ENCODE measurements at places on chromosomes 5 and 9.

GRCh38 chr9:128627127-128627715 is 29.4 kb downstream of the DYNC2I2 start:
- DNase-seq, result no peak

DNA sequence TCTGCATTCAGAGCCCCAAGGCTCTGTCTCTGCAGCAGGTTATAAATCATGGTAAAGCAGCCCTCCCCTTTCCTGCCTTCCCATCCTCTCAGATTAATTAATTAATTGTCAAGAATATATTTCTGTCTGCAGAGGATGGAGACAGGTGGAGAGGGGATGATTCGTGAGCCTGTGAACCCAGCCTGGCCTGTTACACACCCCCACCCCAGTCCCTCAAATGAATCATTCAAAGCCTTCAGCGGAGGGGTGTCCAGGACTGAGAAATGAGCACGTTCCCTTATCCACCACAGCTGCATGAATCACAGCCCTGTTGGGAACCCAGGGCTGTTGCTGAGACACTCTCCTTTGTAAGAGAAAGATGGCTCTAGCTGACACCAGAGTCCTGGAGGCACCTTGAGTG is 56.0 kb downstream of the NIPAL4 start:
- no peak for DNase-seq

- DNase-seq, result no peak
These were observed 49.2 kb upstream of the NEK6 start for GRCh38 chr9:124208571-124208970.

DNA sequence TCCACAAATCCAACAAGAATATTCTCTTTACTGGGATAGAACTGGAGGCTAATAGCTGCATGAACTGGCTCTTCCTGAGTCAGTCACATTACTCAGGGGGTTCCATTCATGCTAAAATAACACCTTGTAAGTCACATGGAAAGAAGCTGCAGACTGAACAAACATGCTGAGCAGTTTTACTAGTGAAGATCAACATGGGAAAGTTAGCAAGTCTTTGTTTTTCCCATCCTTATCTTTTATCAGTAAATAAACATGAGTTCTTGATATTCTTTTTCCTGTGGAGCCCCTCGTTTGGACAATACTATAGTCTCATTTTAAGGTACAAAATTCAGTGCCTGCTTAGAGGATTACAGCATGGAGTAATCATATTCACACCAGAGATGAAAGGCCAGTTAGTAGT is 43.7 kb upstream of the TEK start:
- no peak for DNase-seq

GRCh38 chr9:87336407-87336806 is 161.3 kb upstream of the DAPK1 start:
- no peak for DNase-seq

- DNase-seq, result no peak
These were observed 31.5 kb upstream of the IER5L start for GRCh38 chr9:129209580-129209979.
